ENCODE measurements at places on chromosomes 5 and 9.

GRCh38 chr5:45687701-45688100, 8.5 kb downstream of the HCN1 start:
- no peak for DNase-seq

GRCh38 chr9:746661-747434, 94.6 kb upstream of the DMRT1 start:
- no peak for DNase-seq

- no peak for DNase-seq
Measured at GRCh38 chr9:4680173-4680525, 780 bp downstream of the CDC37L1 start.

GRCh38 chr9:34896112-34896511, 62.0 kb upstream of the PHF24 start:
- DNase-seq, result no peak

- DNase-seq, result no peak
Measured at GRCh38 chr9:113463418-113464285, at the start of gene RGS3. Gene RGS3 (plus strand): TSS chr9:113463727. CDS start chr9:113463803, 76 bp downstream.
